Fibroblast of the aortic adventitia (primary cell): ENCODE measurements at places on chromosomes 2 and 18. TPM values are rescaled to one million over a fixed set of nuclear protein-coding genes. Genes with fewer than 3 reads are reported as not detected.

DNA sequence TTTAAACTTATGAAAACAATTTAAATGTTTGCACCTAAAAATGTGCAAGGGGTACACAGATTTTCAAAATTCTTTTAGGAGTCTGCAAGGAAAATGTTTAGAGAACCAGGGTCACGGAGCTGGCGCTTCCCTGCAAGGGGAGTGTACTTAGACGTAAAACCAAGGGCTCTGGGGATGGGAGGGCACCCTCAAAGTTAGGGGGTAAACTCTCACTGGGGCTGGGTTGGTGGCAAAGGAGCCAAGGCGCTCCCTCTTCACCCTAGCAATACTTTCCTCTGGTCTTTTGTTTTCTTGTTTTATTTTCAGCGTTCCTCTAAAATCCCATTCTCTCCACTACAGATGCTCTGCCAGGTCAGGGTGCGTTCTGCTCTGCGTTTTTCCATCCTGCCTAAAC is 20.0 kb downstream of the TMEM247 start:
- DNase-seq, result no peak

GRCh38 chr2:173696274-173696673 is 268.9 kb downstream of the SP3 start:
- no peak for DNase-seq

- DNase-seq, result no peak
Measured at GRCh38 chr2:217517402-217517801, 485.4 kb downstream of the TNS1 start.

DNA sequence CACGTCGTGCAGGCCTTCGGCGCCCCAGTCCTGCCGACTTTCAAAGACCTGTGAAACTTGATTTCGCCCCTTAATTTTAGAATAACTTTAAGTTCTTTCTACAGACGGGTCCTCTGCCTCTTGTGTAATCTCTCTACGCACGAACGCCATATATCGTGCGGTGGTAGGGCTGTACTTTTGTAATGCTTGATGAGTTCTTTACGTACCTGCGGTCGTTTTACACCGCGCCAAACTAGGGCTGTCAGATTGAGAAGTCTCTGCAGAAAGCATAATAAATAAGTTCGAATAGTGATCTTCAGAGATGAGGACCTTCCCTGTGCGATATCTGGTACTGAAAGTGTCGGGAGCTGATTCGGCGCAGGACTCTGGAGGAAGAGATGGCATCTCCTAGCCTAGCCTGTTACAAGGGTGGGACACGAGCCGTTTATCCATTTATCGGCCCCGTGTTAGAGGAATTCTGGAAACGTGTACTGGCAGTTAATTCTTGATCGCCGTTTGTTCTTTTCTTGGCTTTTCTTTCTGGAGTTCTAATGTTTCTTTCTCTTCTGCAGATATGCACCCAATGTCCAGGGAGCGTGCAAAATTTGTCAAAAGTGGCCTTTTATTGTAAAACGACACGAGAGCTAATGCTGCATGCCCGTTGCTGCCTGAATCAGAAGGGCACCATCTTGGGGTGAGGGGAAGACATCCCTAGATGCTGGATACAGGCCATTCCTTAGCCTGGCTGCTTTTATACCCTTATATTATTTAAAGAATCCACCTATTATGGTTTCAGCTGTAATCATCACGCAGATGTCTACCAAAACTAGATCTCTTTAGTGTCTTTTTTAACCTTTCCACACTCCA is 781 bp upstream of the SLC5A6 start:
- DNase-seq, result peak; percentile 77

DNA sequence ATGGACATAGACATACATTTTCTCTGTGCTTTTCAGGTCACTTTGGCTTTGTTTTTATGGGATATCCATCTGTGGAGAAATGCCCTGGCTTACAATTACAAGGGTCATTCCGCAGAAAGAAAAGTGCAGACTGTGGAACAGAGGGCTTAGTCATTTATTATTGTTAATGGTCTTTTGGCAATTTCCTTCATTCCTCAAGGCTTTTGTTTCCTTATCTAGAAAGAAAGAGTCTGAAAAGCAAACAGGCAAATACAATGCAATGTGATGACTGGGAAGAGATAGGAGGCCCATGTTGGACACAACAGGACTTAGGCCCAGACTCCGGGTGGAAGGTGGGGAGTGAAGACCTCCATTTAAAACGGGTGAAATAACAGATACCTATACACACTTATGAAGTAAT is 129.5 kb upstream of the CAVIN2 start:
- peak; percentile 92 for DNase-seq

DNA sequence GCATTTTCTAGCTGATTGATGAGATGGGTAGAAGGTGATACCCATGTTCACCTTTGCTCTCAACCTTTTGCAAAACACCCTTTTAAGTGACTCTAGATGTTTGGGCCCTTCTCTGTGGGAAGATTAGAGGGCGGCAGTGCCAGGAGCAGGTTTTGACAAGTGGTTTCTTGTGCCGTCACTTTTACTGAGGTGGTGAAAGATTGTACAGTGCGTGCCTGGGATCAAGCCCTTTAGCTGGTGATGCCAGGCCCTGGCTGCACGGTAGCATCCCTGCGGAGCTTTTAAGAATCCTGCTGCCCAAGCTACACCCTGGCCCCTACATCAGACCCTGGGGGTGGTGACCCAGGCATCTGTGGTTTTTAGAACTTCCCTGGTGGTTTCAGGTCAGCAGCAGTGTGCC is 29.1 kb downstream of the MTCL1 start:
- DNase-seq, result no peak

DNA sequence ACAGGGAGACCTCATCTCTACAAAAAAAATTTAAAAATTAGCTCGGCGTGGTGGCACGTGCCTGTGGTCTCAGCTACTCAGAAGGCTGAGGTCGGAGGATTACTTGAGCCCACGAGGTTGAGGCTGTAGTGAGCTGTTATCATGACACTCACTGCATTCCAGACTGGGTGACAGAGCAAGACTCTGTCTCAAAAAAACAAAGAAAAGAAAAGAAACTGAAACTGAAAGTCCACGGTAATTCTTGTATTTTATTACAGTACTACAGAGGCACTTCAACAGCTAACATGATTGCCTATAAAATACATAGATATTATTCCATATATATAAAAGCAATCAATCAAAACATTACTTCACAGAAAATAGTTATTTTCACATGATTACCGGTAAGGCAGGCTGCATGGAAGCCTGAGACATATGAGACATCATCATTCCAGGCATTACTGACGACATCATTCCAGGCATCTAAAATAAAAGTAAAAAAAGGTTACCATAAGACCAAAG is 23.1 kb downstream of the PRPF40A start:
- peak; percentile 60 for DNase-seq

GRCh38 chr2:184756885-184757284 is 158.6 kb downstream of the ZNF804A start:
- peak; percentile 71 for DNase-seq

GRCh38 chr18:48925491-48925780 is 25.3 kb downstream of the SMAD7 start:
- DNase-seq, result no peak

DNA sequence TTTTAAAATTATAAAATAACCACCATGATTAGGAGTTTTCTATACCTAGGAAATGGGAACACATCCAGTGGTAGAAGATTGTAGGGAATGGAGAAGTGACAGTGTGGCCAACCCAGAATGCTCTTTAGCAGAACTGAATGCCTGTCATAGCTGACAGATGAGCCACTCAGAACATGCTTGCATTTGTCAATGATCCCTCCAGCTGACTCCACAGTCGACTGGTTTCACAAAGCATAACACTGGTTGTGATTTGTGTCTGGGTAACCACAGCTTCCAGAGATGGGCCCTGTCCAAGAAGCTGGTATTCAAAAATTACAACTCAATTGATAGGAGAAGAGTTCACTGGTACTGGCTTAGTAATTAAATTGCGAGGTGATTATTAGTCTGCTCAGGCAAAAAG is 9.0 kb upstream of the CTIF start:
- DNase-seq, result peak; percentile 32

- DNase-seq, result peak; percentile 50
Measured at GRCh38 chr2:7673853-7674252, 756.6 kb downstream of the RNF144A start.

DNA sequence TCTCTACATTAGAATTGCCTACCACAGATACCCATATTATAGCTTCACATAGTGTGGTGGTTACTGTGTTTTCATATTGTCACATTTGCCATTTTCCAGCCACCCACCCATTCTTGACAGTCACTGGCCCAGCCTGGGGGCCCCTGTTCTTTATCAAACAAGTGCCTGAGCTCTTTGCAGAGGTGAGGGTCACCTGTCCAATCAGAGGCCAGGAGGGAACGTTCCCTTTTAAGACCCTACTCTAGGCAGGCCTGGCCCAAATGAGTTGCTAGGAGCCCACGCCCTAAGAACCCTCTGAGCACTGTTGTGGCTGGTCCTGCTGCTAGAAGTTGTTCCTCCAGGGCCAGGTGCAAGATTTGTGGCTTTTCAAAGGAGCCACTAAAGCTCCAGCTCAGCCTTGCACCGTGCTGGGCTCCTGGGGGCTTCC is 5.2 kb downstream of the IL37 start:
- DNase-seq, result no peak

- DNase-seq, result no peak
Measured at GRCh38 chr2:32274289-32274688, 3.4 kb upstream of the YIPF4 start.

- DNase-seq, result no peak
Measured at GRCh38 chr2:36123995-36124394, 231.6 kb upstream of the CRIM1 start.

DNA sequence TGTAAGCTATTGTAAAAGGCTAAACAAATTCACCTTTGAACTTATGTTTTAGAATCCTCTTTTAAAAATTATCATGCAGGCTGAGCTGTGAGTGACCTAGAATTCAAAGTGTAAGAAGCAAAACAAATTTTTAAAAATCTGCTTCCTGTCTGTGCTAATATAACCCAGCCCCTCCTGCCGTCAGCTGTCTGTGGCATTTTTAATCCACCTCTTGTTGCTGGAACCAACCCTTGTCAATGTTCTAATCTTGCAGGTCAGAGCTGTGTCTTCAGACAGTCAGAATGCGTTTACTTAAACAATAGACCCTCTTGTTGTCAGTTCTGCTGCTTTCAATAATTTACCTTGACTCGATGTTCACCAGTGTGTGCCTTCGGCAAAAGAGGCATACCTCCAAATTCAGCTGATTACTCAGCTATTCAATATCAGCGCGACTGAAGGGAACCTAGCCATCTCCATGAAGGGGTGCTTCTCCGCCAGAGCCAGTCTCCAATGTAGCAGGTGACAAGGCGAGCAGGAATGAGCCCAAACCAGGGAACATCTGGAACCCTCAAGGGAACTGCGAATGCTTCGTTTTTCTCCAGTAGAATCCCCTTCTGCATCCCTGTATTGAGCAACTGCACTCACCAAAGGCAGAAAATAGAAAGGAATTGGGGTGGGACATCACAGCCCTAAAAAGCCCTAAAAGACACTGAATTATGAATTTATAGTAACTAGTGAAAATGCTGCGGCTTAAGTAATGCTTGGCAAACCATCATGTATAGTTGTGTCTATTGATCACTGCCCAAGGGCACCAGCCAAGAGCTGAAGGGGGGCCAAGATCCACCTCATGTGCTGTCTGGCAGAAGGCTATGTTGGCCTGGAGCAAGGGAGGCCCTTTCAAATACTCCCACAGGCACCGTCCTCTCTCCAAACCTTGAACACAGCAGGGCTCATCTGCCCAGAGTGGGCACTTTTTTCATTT is 62.5 kb downstream of the LYPD6B start:
- peak; percentile 24 for DNase-seq

GRCh38 chr2:69053416-69053965 is 40.5 kb downstream of the ANTXR1 start:
- peak; percentile 69 for DNase-seq

DNA sequence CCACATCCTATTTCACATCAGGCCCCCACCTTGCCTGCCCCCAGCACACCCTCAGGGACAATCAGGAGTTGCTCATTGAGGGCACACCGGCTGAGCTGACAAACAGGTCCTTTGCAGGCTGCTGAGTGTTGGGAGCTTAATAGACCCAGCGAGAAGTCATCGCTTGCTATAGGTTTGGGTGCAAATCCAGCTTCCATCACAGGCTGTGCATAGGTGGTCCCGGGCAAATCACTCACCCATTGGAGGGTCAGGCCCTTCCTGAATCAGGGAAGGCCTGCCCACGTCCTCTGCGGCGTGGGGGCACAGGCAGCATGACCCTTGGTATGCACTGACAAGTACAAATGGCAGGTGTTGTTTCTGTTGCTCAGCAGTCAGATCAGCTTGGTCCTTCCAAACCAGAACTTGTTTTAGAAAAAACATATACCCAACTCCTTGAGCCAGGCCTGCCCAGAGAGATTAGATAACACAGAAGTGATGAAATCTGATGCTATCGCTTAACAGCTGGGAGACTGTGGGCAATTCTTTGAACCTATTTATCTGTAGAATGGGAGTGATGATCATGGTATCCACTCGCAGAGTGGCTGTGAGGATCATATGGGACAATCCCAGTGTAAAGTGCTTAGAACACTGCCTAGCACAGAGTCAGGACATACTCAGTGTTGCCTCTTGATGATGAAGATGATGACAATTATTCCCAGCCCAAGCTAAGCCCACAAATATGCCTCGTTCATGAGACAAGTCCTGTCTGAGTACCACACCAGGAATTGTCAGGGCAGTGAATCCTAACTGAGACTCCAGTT is 34.9 kb downstream of the SMAD7 start:
- DNase-seq, result peak; percentile 66

DNA sequence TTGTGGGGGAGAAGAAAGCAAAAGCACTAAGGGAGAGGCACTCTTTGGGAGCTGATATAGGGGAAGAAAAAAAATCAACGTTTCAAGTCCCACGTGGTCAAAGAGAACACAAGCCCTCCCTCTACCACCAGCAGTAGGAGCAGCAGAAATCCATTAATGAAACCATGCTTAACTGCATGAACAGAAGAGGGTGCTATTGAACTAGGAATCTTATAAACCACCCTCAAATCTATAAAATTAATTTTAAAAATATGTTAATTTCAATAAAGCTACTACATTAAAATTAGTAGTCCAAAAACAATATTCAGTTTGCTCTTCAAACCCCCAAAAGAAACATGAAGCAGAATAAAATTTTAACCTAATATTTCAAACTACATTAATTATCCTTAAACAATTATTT is 147.8 kb downstream of the TMEM18 start:
- peak; percentile 15 for DNase-seq

- peak; percentile 57 for DNase-seq
Measured at GRCh38 chr2:67394734-67395133, 2.4 kb upstream of the ETAA1 start.

GRCh38 chr2:202278944-202279343 is 13.4 kb downstream of the NOP58 start:
- DNase-seq, result peak; percentile 83

Gene DHRS9
- total RNA-seq, result 0.36 TPM in 1 of 2 replicates, not detected in the other

Gene WDR54
- 16.9 and 34.3 TPM in 2 replicates for total RNA-seq

Gene DSC1
- total RNA-seq, result 0.25 TPM in 1 of 2 replicates, not detected in the other

Gene SLC5A7
- total RNA-seq, result not detected in 2 replicates
